ENCODE measurements at places on chromosomes 4 and X. TPM values are rescaled to one million over a fixed set of nuclear protein-coding genes. Genes with fewer than 3 reads are reported as not detected.

- peak; percentile 76 for DNase-seq
Measured at GRCh38 chr4:124519196-124519595, 193.3 kb downstream of the ANKRD50 start.

DNA sequence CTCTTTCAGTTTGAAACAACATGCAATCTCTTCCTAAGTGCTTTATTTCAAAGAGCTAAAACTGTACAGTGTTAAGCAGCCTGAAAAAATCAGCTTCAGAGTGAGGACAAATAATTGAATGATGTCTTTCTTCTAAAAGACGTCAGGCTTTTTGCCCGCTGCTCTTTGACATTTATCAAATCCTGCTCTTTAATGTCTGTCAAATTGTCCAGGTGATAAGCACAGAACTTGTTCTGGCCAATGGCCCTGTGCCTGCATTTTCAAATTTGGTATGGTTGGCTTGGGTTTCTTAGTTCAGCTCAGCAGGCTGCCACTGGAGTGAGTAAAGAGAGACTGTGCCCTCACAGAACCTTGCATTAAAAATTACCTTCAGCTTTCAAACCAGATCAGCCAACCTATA, 712.9 kb upstream of the LCORL start:
- peak; percentile 36 for DNase-seq

GRCh38 chr4:109375778-109376414, 57.7 kb upstream of the SEC24B start:
- no peak for DNase-seq

- DNase-seq, result no peak
Measured at GRCh38 chr4:7140062-7140691, 52.2 kb upstream of the SORCS2 start.

DNA sequence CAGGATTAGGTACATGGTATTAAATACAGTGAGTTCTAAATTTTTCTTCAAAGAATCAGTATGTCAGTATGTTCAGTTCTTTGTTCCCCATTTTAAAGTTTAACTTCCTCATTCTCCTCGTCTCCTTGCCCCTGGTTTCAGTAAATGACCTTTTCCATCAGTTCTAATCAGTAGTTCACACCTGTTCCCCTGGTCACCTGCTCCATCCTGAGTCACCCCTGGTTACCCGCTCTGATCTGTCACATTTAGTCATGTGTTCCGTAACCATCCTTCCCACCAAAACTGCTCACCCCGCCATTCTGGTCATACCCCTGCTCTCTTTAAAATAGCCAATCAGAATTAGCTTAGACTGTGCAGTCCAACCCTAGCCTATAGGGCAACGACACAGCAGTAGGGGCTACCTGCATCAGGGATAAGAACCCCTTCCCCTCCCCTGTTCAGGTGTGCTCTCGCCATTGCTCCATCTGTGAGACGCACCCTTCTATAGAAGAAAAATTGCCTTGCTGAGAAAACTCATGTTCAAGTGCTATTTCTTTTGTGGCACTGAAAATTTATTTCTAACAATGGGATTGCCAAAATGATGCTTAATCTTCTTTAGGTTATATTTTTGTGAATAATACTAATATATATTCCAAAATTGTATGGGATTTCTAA, 181.3 kb downstream of the OR13H1 start:
- no peak for DNase-seq

- no peak for DNase-seq
Measured at GRCh38 chr4:15735536-15735935, 32.7 kb downstream of the BST1 start.

Gene SEC24B
- total RNA-seq, result 23.0 TPM

Gene LRIT3
- total RNA-seq, result 0.51 TPM

Data from tongue (tissue), 3 donors.